Activated CD4-positive, alpha-beta T cell treated with anti-CD3 and anti-CD28 coated beads for 4 hours (primary cell): ENCODE measurements at places on chromosomes 6 and 20.

- DNase-seq, result peak; percentile 79
These were observed 6.6 kb upstream of the ZNF184 start for GRCh38 chr6:27479319-27480182.

GRCh38 chr20:50215101-50215690 is 24.6 kb downstream of the CEBPB start:
- DNase-seq, result no peak

DNA sequence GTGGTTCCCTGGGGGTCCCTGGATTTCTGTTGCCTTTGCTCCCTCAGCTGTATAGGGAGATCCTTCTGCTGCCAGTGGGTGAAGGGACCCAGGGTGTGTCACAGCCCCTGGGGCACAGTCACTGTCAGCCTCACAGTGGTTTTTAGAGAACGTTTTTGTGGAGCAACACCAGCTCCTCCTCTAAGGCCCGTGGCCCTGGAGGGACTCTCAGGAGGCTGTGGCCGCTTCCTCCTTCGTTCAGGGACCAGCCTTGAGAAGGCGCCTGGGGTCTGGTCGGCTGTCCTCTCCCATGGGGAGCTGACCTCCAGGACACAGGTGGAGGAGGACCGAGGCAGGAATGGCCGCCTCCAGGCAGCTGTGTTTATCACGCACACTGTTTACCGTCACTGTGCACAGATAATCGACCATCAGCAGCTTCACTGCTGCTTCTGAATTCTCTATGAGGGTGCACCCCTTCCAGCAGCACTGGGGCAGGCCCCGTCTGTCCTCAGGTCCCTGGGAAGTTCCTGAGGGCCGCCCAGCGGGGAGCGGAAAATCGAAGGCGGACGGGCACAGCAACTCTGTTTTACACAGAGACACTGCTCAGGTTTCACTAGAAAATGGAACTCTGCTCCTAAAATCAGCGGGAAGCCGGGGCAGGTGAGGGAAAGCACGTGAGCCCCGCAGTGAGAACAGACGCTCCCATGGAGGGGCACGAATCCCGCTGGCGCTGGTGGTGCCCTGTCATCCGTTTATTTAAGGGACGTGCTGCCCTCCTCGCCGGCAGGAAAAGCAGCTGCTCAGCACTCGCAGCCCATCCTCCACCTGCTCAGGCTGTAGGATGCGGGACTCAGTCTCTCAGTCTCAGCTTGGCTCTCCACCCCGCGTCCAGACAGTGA is 10.4 kb upstream of the FRMD1 start:
- DNase-seq, result no peak

- no peak for DNase-seq
These were observed 10.9 kb upstream of the GCM1 start for GRCh38 chr6:53159558-53159957.

DNA sequence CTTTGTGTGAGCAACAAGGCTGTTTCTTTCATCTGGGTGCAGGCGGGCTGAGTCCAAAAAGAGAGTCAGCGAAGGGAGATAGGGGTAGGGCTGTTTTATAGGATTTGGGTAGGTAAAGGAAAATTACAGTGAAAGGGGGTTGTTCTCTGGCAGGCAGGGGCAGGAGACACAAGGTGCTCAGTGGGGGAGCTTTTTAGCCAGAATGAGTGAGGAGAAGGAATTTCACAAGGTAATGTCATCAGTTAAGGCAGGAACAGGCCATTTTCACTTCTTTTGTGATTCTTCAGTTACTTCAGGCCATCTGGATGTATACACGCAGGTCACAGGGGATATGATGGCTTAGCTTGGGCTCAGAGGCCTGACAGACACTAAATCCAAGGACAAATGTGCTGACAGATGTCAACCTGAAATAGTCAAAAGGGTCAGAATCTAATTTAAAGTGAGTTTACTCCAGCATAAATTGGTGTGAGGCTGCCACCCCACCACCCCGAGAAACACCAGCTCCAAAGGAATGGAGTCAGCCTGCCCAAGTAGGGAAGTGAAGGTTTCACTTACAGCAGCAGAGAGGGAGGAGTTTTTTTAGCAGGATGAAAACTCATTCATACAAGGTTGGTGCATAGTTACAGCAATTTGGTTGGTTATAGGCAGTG is 560.0 kb upstream of the CDH4 start:
- DNase-seq, result no peak

DNA sequence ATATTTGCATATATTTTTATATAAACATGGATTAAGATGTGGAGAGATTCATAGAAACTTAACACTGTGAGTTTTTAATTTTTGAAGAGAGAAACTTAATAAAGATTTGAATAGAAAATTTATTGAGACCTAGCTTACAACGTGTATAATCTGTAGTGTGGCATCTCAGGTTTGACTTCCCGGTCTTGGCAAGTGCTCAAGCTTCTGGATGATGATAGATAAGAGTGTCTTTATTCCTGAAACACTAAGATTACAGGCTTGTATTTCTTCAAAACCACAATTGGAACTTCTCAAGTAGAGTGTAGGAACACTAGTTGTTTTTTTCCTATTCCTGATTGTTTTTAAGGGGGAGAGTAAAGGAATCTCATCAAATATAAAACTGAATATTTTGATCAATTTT is 64.6 kb upstream of the NOTCH4 start:
- no peak for DNase-seq

DNA sequence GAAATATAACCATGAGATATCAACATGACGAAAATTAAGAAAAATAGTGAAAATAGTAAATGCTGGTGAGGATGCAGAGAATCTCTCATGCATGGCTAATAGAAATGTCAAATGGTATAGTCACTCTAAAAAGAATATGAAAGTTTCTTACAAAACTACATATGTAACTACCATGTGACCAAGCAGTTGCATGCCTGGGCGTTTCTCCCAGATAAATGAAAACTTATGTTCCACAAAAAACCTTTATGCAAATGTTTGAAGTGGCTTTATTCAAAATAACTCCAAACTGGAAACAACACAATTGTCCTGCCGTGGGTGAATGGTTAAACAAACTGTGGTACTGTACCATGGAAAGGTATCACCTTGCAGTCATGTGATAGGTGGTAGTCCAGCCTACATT is 112.4 kb downstream of the HDGFL1 start:
- no peak for DNase-seq
